CD4-positive, alpha-beta T cell (primary cell): ENCODE measurements at places on chromosomes 13 and 19. TPM values are rescaled to one million over a fixed set of nuclear protein-coding genes. Genes with fewer than 3 reads are reported as not detected.
A peak's percentile ranks its signal among the peaks of the same experiment; 100 is the strongest.

CCL25 gene
- not detected for total RNA-seq

DNA sequence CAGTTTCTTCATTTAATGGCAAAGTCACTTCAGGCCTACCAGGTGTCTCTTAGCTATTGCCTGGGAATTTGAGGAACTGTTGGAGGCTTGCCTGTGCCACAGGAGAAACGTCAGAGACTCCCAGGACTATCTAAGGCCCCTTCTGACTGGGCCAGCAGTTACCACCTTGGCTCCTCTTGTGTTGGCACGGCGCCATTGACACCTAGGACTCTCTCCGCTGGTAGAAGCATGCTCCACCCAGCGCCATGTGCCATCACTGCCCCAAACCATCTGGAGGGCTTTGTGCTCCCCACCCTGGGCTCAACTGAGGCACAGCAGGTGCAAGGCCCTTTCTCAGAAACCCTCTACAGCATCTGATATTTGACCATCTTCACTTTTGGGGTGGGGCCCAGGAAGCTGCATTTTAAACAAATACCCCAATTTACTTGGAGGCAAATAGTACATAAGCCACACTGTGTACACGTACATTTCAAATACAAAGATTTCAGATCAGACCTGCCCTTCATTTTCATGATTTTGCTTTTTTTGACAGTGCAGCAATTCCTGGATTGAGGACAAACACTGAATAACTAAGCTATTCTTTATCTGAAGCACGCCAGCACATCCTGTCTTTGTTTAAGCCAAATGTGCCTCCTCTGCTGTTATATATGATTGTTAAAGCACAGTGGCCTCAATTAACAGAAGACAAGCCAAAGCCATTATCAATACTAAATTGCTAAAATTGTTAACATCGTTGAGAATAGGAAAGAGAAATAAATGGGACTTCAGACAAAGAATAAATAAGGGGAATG, 59.9 kb upstream of the TPP2 start:
- DNase-seq: no peak

DNA sequence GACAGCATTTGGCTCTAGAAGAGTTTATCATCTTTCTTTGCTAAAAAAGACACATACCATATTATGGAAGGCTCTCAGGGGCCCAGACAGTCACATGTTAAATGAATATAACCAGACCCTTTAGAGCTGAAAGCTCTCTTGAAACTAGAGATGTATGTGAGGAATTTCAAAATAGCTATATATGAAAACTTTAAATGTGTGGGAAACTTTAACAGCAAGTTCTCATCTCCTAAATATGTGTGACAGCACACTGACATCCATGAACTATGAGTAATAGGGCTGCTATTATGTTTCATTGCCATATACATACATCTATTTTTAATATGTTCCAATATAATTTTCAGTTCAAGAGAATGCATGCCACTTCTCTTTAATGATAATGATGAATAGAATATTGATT, 509.5 kb downstream of the GPC6 start:
- DNase-seq: no peak

GRCh38 chr13:42333613-42334328, 61.8 kb downstream of the AKAP11 start:
- no peak for DNase-seq

- no peak for DNase-seq
Measured at GRCh38 chr13:113848020-113848419, 15.9 kb downstream of the GAS6 start.

OR7D2 gene
- not detected for total RNA-seq

GRCh38 chr13:30835442-30835841, 70.6 kb upstream of the MEDAG start:
- no peak for DNase-seq

- DNase-seq: no peak
Measured at GRCh38 chr13:113166681-113167080, 8.2 kb downstream of the PROZ start.

DNA sequence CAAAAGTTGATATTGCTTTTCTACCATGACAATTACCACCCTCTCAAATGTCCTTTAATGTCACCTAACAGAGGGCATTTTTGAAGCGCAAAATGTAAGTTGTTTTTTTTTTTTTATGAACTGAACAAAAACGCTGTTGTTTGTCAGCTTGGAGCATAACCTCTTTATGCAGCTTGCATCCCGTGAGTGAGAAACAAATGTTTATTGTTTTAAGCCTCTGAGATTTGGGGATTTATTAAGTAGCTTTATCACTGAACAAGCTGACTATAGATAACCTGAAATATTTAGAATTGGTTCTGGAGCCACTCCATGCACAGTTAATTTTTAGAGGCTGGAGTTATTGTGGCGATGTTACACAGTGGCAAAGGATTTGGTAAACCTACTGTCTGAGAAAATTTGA, 80.1 kb upstream of the ATXN8OS start:
- no peak for DNase-seq

MOB3A gene
- 96.4 TPM for total RNA-seq

DNA sequence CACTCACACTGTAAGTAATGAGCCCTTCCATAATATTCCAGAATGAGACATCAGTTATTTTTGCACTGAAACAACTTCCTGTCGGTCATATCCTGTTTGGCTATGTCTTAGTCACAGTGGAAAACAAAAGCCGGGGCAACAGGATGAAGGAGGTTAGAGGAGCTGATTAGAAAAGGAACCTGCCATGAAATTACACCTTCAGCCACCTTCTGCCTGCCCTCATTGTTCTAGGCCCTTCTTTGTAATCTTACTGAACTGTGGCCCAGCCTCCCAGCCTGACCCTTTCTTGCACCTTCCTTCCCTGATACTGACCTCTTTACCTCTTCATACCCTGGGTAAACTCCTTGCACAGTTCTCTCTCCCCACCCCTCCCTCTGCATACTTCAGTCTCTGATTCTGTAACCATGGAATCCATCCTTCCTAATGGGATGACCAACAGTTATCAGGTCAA, 67.3 kb downstream of the DOCK9 start:
- peak; percentile 28 for DNase-seq

DNA sequence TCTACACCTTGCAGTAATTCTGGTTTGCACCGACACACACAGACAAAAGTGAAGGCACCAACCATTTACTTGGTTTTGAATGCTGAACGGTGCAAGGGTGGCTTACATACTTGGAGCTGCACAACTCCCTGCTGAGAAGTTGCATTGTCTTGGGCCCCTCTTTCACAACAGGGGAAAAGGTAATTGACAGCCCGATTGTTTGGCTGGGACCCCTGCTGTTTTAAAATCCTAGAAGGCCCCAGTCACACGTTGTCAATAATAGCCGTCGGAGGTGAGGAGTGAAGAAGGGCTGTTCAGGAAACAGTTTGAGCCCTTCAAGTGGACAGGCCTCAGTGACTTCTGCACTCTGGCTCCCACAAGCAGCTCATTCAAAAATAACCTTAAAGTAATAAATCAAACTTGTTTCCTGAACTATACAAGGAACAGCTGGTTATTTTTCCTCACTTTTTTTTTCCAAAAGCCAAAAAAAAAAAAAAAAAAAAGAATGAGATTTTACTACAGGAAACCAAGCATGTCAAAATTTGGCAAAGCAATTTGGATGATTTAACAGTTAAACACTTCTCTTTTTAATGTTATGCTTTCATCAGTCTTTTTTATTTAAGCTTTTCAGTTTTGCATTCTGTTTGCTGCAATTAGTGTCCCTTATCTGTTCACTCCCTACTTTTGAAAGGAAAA, 19.0 kb upstream of the SPRY2 start:
- DNase-seq: no peak

MIA gene
- not detected for total RNA-seq
